Stimulated activated CD8-positive, alpha-beta memory T cell treated with anti-CD3 and anti-CD28 coated beads, Interleukin-4, amount 100 ng/mL, for 48 hours (primary cell): ENCODE measurements at places on chromosomes 7 and 10.

DNA sequence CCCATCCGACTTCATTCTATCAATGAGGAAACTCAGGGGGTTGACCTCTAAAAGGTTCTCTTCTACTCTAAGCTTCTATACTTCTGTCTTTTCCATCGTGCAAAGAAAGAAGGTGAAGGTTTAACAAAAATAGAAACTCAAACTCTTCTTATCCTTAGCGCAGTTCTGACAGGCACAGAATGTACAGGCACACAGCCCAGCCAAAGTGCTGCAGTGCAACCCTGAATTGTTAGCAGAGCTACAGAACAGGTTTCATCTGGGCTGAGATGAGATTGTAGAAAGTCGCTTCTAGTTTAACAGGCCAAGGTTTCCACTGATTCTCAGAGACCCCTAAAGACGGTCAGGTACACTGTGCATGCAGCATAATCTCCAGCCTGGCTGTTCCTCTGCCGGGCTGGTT is 79.3 kb upstream of the AFAP1L2 start:
- no peak for DNase-seq

DNA sequence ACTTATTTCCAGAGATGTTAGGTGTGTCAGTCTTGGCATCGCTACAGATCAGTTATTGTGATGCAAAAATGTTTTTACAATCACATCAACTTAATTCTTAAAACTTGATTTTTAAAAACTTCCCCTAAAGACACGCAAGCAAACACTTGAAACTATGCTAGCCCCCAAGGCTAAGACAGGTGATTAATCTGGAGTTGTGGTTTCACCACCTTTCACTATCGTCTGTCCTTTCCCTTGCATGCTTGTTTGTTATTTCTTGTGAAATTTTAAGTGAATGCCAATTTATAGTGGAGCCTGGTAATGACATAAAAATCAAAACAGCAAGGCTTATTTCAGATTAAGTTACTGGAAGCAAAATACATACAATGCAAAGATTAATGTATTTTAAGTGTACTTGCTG is 70.4 kb downstream of the SLC35B4 start:
- DNase-seq, result no peak

DNA sequence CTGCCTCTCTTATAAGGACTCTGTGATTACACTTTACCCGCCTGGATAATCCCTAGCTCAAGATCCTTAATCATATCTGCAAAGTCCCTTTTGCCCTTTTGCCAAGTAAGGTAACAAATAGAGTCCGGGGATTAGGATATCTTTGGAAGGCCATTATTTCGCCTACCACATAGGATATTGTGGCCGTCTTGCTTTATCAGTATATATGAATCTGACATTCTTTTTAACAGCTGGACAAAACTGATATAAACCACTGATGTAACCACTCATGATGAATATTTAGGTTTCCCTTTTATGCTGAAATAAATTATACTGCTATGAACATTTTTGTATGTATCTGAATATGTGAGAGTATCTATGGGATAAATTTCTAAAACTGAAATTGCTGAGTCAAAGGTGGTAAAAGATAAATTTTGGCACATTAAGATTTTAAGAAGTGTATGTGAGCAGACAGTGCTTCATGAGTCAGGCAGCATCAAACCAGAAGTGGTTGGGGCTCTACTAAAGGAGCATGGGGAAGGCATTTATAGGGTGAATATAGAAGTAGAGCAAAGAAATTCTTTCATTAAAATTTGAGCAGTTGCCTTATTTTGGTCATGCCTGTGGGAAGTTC is 44.7 kb downstream of the AVL9 start:
- no peak for DNase-seq

DNA sequence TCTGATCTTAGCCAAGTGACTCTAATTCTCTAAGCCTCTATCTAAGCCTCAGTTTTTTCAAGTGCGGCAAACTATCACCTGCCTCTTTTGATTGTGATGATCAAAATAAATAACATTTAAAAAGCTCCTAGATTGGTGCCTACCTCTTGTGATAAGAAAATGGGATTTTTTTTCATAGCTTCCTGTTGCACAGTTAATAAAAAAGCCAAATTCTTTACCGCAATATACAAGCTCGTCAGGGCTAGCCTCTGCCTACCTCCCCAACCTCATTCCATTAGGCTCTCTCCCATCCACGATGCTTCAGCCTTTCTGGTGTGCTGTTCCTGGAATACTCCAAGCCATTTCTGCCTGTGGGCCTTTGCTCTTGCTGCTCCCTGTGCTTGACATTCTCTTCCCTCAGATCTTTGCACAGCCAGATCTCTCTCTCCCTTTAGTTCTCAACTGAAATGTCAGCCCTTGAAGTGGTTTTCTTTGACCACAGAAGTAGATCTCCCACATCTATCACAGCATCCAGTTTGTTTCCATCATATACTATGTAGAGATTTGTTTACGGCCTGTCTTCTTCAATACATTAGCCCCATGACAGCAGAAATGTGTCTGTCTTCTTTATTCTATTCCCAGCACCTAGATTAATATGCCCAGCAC is 48.8 kb downstream of the SFR1 start:
- DNase-seq, result no peak

DNA sequence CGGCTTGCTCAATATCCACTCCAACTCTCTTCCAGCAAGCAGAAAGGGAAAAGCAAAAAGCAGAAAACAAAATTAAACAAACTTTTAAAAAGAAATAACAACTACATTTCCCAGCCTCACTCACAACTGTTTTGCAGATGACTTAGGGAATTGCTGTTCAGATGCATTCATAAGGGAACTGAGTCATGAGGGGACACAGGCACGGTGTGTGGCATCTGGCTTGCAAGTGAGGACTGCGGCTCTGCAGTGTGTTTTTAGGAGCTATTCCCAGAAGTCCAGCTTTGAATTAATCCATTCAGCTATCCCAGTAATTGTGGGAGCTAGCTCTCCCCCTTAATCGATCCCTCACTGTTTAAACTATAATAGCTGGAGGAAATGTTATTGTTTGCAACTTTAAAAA is 30.3 kb downstream of the PTN start:
- no peak for DNase-seq

DNA sequence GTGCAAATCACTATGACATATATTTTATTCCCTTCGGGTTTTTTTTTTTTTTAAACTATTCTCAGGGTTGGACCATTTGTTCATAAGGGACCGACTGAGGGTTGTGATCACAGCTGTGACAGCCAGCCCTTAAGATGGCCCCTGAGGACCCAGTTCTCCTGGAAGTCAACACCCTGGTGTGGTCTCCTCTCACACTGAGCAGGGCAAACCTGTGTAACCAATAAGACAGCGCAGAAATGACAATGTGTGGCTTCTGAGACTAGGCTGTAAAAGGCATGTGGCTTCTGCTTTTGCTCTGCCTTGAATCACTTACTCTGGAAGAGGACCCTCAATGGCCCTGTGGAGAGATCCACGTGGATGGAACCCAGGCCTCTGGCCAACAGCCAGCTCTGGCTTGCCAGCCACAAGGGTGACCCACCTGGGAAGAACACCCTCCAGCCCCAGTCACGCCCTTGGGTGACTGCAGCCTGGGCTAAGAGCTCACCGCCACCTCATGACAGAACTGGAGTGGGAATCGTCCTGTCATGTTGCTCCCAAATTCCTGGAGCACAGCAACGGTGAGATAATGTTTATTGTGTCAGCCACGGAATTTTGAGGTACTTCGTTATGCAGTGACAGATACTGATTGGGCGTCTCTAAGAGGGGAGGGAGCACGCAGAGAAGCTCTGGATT is 127.1 kb downstream of the CLEC2L start:
- no peak for DNase-seq
